Naive B cell (primary cell): ENCODE measurements at places on chromosomes 16 and 17.
A peak's percentile ranks its signal among the peaks of the same experiment; 100 is the strongest.

GRCh38 chr17:41812381-41813151, at the start of gene FKBP10:
FKBP10 (plus strand) TSS chr17:41813004; CDS start chr17:41813035, 31 bp downstream.
- DNase-seq, result no peak

GRCh38 chr17:44345454-44346026, 438 bp downstream of the GRN start:
- DNase-seq, result peak; percentile 80

DNA sequence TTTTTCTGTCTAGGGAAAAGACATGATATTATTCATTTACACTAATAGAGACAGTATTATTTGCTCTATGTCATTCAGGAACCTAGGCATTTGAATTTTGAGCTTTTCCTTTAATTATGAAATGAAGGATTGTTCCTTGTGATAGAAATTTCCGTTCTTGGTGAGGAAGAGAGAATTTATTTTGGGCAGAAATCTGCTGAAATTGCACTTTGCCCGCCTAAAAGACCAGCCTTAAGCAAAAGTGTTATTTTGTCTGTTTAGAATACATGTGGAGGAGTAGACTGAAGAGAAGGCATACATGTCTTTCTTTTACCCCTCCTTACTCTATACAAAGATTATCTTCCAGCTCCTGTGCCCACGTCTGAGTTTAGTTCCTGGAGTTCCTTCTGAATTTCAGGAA, 16.8 kb upstream of the KRT10 start:
- no peak for DNase-seq

DNA sequence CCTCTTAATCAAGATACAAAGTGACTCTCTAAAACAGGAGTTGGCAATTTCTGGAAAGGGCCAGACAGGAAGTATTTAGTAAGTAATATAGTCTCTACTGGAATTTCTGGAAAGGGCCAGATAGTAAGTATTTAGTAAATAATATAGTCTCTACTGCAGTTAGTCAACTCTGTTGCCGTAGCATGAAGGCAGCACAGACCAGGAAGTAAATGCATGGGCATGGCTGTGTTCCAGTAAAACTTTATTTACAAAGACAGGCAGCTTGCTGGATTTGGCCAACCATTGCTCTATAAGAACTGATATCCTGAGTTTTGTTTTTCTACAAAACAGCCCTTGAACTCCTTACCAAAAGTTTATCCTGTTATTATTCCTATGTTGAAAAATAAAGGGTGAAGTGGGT, 16.9 kb downstream of the LDAF1 start:
- no peak for DNase-seq
